ENCODE measurements at places on chromosomes 1 and 21. TPM values are rescaled to one million over a fixed set of nuclear protein-coding genes. Genes with fewer than 3 reads are reported as not detected.
A peak's percentile ranks its signal among the peaks of the same experiment; 100 is the strongest.

- peaks cover 57% of the 10 kb centered on the region for H3K27me3 ChIP-seq
- H3K4me3 ChIP-seq: no peak overlapping the region
- DNase-seq: no peak
Observed at GRCh38 chr1:3290915-3291314, 163.6 kb upstream of the ARHGEF16 start.

Gene FAM131C
- 5.4 TPM for total RNA-seq

GRCh38 chr1:51270751-51271150 lies 34.7 kb downstream of the RNF11 start:
- no peak overlapping the region for H3K4me3 ChIP-seq
- H3K4me1 ChIP-seq: peaks cover 56% of the 10 kb centered on the region
- no peaks in the 10 kb centered on the region for H3K27me3 ChIP-seq
- no peak overlapping the region for H3K27ac ChIP-seq
- no peak for DNase-seq

DNA sequence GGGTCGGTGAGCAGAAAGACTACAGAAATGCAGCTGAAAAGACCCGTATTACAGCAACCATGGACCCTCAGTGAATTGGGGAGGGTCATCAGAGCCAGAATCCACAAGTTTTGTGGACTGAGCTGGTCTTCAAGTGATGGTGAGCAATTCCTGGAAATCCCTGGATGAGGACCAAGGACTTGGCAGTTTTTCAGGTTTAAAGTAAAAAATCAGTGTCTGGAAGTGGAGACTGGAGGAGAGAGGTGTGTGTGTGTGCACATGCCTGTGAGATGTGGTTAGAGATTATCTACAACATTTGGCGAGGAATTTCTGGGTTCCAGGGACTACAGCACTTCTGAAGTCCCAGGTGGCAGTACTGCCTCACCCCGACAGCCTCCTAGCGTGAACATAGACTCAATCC lies 56.4 kb downstream of the KIRREL1 start:
- peaks cover 48% of the 10 kb centered on the region for H3K4me1 ChIP-seq
- no peak for DNase-seq
- H3K27me3 ChIP-seq: peaks cover 11% of the 10 kb centered on the region
- no peak overlapping the region for H3K27ac ChIP-seq

- peak overlapping the region; percentile 84 for H3K4me3 ChIP-seq
- H3K27me3 ChIP-seq: no peaks in the 10 kb centered on the region
- peaks cover 97% of the 10 kb centered on the region for H3K4me1 ChIP-seq
- H3K27ac ChIP-seq: peak overlapping the region; percentile 89
- no peaks in the 10 kb centered on the region for H3K36me3 ChIP-seq
Observed at GRCh38 chr1:175188936-175189335, 3.6 kb downstream of the KIAA0040 start.

GRCh38 chr1:196277860-196278259 lies 330.4 kb downstream of the KCNT2 start:
- H3K4me1 ChIP-seq: no peaks in the 10 kb centered on the region
- H3K27me3 ChIP-seq: no peaks in the 10 kb centered on the region
- no peak for DNase-seq
- no peaks in the 10 kb centered on the region for H3K36me3 ChIP-seq

Gene UBAP2L
- total RNA-seq: 101 TPM

DNA sequence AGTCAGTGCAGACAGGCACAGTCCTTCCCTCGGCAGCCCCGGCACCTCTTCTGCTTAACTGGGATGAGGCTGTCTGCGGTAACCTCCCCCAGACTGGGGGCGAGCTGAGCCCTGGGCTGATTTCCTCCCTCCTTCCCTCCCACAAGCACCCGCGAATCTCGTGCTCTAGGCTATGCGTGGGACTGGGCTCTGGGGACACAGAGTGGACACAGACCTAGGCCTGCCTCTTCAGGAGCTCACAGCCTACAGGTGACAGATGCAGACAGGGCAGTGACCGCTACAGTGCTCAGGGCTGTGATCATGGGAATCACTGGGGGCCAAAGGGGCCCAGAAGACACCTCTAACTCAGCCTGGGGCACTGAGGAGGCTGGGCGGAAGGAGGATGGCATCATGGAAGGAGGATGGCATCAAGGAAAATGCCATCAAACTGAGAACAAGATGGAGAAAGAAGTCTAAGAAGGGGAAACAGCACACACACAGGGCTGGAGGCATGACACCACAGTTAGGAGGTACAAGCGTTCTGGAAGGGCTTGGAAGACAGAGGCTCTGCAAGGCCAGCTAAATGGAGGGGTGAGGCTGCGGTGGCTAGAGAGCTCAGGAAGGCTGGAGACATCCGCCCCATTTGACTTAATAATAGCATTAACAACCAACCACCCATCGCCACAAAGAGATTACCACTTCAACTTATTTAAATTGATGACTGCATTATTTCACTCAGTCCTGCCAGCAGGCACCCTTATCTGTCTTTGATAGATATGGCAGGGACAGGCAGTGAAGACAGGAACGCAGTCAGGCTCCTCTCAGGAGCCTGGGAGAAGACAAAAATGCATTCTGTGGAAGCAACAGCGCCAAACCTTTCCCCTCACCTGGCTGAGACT lies 4.2 kb downstream of the TTC39A start:
- DNase-seq: no peak
- H3K27ac ChIP-seq: peak overlapping the region; percentile 78
- peaks cover 37% of the 10 kb centered on the region for H3K4me1 ChIP-seq
- H3K4me3 ChIP-seq: peak overlapping the region; percentile 20
- no peaks in the 10 kb centered on the region for H3K36me3 ChIP-seq

Gene C1orf115
- 14.2 TPM for total RNA-seq

- H3K27me3 ChIP-seq: no peaks in the 10 kb centered on the region
- no peak overlapping the region for H3K27ac ChIP-seq
- no peak for DNase-seq
- no peaks in the 10 kb centered on the region for H3K36me3 ChIP-seq
Observed at GRCh38 chr1:185561629-185562028, 172.6 kb upstream of the HMCN1 start.

- H3K27me3 ChIP-seq: no peaks in the 10 kb centered on the region
- DNase-seq: peak; percentile 19
- H3K4me1 ChIP-seq: peaks cover 38% of the 10 kb centered on the region
- no peaks in the 10 kb centered on the region for H3K36me3 ChIP-seq
Observed at GRCh38 chr1:86788300-86789206, 84.2 kb downstream of the SH3GLB1 start.

DNA sequence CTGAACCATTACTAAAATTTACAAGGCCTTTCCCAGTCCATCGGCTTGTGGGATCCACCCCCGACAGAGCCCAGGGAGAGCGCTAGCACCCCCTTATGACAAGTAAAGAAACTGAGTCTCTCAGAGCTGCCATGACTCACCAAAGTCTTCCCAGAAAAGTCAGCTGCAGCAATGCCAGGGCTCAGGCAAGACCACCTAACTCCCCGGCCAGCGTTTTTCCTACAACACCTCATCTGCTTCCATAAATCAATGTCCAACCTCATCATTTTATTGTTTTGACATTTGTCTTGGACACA lies 15.0 kb downstream of the DHCR24 start:
- no peaks in the 10 kb centered on the region for H3K27me3 ChIP-seq
- no peaks in the 10 kb centered on the region for H3K4me1 ChIP-seq
- no peak overlapping the region for H3K27ac ChIP-seq
- no peak for DNase-seq
- H3K36me3 ChIP-seq: peaks cover 41% of the 10 kb centered on the region
- H3K4me3 ChIP-seq: no peak overlapping the region

DNA sequence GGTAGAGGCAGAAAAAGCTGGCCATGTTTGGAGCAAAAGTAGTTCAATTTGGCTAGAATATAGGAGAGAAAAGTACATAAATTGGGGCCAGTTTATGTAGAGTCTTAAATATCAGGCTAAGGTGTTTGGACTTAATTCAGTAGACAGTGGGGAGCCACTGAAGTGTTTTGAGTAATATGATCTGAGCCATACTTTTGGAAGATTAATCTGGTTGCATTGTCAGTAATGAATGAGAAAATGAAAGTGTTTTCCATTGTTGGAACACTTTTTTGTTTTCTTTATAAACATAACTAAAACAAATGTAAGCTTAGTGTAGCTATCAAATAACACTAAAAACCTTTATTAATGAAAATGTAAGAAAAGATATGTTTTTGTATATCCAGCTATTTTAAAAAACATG lies 42.1 kb downstream of the POU2F1 start:
- peaks cover 80% of the 10 kb centered on the region for H3K4me1 ChIP-seq
- H3K27me3 ChIP-seq: no peaks in the 10 kb centered on the region
- H3K4me3 ChIP-seq: no peak overlapping the region
- H3K27ac ChIP-seq: no peak overlapping the region
- no peak for DNase-seq

- H3K36me3 ChIP-seq: peaks cover 9% of the 10 kb centered on the region
- H3K27me3 ChIP-seq: no peaks in the 10 kb centered on the region
- H3K4me3 ChIP-seq: peak within 1 kb of the TSS; percentile 94
- peaks cover 34% of the 10 kb centered on the region for H3K4me1 ChIP-seq
Observed at GRCh38 chr1:65420590-65421350, at the start of the genes LEPR and LEPROT. TSS of gene LEPR (plus strand) at chr1:65420668. CDS start at chr1:65565566, 144,898 bp downstream. TSS of gene LEPROT (plus strand) at chr1:65420668. CDS start at chr1:65420725, 57 bp downstream.

GRCh38 chr1:80673935-80674597 lies 1126.7 kb upstream of the ADGRL2 start:
- DNase-seq: no peak
- no peak overlapping the region for H3K27ac ChIP-seq
- no peaks in the 10 kb centered on the region for H3K27me3 ChIP-seq
- no peaks in the 10 kb centered on the region for H3K4me1 ChIP-seq
- H3K36me3 ChIP-seq: no peaks in the 10 kb centered on the region
- no peak overlapping the region for H3K4me3 ChIP-seq

Gene MARK1
- total RNA-seq: 14.9 TPM

Gene MYOG
- not detected for total RNA-seq

Gene LCA5L
- total RNA-seq: 0.80 TPM

DNA sequence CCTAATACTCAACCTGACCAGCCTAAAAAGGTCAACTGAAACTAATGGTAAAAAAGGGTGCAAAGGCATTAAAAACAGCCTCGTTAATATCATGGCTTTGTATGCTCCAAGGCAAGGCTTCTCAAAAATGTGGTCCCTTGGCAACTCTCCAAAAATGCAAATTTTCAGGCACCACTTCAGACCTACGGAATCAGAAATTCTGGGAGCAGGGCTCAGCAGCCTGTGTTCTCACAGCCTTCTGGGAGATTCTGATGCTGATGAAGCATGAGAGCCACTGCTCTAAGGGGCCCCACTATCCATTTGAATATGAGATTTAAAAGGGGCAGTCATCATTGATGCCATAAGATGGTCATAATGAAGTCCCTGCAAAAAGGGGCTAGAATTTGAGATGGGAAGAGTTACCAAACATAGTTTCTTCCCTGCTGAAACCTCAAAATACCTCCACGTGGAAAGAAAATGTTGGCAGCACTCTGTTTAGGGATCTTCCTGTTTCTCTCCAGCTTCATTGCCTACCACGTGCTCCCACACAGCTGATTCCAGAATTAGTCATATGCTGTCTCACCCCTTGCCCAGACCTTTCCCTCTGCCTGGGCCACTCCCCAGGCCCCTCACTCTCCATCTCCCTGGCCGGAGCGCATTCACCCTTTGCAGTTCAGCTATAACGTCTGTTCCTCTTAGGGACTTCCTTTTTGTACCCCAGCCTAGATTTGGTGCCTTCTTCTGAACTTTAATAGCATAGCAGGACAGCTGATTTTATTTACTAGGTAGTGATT lies 46.7 kb downstream of the PHC2 start:
- no peak for DNase-seq
- H3K4me3 ChIP-seq: no peak overlapping the region
- H3K36me3 ChIP-seq: no peaks in the 10 kb centered on the region
